ENCODE measurements at places on chromosomes 6 and 20.

DNA sequence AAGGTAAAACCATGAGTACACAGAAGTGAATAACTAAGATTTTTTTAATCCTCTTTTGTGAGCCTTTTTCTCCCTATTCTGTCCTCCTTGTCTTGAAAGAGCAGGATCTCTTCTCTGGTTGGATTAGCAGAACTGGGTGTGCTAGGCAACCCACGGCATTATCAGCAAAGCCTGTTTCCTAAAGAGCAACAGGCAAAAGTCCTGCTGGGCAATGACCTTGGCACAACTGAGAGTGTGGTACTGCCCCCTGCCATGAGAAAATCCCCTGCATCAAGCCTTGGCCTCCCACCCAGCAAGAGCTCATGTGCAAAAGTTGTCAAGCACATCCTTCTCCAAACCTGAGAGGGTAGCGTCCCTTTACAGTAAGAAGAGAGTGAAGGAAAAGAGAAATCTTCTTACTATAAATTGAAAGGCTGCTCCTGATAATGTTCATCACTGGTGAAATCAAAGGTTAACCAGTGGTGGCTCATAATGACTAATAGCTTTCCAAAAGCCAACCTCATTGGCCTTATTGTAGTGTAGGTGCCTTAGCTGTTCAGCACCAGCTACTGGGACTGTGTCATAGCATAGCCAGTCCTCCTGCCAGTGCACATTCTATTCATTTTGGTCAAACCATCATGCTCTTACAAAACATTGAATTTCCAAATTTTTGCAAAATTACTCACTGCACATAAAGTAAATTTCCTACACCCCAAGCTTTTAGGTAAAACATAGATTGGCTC, 17.1 kb downstream of the KIF6 start:
- no peak for DNase-seq

- DNase-seq = no peak
These were observed 4.0 kb upstream of the FOXF2 start for GRCh38 chr6:1385129-1386037.

DNA sequence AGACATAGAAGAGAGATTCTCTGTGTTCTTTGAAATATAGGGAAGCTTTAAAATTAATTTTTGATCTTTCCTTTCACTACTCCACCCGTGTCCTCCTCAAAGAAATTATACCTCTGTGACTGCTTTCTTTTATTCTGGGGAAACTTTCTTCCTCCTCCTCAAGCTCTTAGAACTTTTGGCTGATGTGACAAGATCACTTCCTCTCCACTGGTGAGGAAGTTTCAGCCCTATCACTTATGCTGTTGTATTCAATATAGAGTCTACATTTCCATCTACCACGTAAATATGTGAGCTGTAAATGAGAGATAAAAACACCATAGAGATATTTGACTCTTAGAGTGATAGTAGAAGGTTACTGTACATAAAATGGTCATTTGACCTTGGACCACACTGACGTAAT, 141.9 kb upstream of the SASH1 start:
- DNase-seq = no peak

DNA sequence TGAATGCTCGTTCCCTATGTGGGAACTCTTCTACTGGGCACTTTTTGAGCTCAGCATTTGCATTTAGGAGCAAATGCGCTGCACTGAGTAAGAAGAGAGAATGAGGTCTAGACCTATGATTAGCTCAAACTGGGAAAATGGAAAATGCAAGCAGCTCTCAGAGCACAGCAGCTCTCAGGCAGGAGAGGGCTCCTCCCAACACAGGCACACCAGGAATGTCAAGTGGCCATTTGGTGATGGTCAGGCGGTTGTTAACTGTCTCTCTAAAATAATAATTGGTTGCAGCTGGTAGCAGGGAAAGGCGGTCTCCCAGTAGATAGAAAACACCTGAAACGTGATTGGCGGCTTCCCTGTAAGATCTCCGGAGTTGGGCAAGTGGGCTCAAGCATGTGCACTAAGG, 162.0 kb upstream of the ECI2 start:
- DNase-seq = no peak

DNA sequence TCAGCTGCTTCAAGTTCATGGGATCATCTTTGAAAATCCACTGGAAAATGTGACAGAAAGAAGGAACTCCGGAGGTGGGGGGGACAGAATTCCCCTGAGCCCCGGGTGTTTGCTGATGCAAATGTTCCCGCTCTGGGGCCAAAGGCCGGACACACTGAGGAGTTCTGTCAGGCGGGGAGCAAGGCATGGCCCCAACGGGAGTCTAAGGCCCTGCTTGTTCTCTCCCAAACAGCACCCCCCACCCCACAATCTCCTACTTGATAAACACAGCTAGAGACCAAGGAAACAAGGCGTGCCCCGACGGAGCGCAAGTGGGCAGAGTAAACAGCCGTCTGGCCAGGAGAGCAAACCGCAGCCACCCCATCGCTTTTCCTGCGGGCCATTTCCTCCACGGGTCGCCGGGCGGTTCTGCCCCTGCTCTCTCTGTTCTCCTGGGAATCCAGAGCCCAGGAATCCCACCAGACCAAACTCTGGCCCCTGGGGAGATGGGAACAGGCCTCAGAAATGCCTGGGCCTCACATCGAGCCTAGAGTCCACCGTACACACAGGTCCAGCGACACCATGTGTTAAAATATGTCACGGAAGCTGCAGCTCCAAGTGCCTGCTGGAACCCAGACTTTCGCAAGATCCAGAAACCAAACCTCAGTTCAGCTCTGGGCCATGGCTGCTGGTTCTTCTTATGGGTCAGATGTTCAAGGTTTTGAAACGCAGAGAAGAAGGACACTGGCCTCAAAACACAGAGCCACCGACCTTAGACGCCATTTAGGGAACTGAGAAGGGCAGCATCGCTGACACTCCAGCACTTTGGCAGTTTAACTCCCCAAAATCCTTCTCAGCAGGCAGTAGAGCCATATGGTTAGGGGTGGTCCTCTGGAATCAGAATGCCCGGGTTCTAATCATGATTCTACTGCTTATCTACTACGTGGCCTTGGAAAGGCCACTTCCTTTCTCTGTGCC, 104.2 kb downstream of the PREX1 start:
- DNase-seq = no peak

DNA sequence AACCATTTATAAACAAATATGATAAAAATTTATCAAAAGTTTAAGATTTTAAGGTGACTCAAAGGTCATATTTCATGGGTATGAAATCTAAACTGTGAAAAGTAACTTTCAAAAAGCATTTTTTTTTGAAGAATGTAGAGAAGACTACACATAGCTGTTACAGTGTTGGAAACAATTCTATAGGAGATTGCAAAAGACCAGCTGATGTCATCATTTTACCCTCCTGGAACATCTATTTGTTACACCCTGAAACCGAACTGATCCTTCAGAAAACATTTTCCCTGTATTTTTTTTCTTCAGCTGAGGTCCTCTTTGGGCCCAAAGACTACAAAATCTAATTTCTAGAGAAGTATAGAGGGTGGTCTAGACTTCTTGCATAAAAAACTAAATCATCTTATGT, 297.5 kb upstream of the FERMT1 start:
- no peak for DNase-seq

DNA sequence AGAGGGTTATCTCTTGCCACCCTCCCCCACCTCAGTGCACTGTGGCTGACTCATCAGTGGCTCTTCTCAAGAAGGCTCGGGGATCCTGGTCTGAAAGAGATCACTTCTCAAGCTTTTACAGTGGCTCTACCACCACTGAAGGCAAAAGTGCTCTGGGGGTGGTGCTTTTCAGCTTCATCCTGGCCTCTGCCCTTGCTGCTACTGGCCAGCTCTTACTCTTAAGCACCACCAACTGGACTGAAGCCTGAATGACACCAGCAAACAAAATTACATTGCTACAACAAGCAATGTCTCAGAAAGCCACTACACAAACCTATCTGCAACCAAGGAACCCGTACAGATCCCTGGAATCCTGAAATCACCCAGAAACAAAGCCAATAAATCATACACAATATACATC, 402.1 kb downstream of the EPHA7 start:
- DNase-seq = no peak

DNA sequence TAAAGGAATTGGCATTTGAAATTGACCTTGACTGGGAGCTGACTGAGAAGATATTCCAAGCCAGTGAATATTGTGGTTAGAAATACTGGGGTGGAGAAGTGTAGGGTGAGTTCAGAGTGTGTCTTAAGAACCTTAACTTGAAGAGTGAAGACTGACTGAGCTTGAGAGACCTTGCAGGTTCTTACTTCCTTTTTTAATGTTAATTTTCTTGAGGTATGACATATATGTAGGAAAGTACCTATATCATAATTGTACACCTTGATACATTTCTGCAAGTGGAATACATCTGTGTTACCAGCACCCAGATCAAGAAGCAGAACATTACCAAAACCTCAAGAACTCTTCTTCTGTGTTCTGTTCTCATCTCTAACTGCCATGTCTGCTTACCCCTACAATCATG, 11.0 kb downstream of the DHX35 start:
- DNase-seq = no peak

DNA sequence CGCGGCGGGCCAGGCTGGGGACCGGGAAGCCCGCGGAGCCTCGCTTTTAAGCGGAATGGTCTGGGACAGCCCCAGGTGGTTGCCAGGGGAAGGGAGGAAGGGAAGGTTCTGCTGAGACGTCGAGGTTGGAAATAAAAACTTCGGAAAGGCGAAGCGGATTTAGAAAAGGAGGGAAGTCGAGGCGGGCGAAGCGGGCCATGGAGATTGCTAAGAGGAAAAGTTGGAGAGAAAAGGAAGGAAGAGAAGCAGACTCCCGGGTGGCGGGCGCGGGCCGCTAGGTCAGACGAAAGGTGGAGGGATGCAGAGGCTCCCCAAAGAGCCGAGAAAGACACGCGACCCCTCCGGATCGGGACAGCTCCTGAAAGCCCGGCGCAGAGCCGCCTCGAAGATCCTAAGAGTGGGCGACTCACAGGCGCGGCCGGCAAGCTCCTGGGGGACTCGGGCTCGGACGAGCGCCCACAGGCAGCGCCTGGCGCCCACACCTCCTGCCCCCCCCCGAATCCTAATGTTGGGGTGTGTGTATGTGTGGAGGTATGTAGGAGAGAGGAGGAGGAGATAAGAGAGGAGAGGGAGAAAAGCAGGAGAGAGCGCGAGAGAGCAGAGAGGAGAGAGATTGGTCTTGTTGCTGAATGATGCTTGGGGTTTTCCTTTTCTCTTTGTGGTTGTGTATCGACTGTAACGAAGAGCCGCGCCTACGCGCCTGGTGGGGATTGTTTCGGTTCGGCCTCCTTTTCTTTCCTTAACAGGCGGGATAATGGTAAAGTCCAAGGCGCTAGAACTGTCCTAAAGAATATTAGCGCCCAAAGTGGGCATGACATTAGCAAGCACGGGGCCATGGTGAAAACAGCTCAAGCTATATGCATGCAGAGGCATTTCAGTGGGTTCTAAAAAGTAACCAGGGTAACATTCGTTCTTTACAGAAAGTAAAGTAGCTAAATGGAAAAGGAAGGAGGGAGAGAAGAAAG, 1.5 kb downstream of the TFAP2B start:
- DNase-seq = no peak

GRCh38 chr6:142367501-142368018, 65.8 kb downstream of the ADGRG6 start:
- DNase-seq = no peak

All from NCI-H345 (cell line).